ENCODE measurements at places on chromosomes 13 and 19.

- peak; percentile 63 for DNase-seq
Measured at GRCh38 chr19:3801412-3802096, 15.4 kb upstream of the MATK start.

- DNase-seq, result no peak
Measured at GRCh38 chr13:57056601-57057180, 84.0 kb upstream of the PRR20A start.

- no peak for DNase-seq
Measured at GRCh38 chr19:32868206-32868950, 1.2 kb downstream of the SLC7A9 start.

- peak; percentile 15 for DNase-seq
Measured at GRCh38 chr19:52748336-52748950, 13.6 kb upstream of the ZNF611 start.
